Suppressor macrophage treated with lipopolysaccharide for 1 hour (primary cell): ENCODE measurements at places on chromosomes 1 and 21.

DNA sequence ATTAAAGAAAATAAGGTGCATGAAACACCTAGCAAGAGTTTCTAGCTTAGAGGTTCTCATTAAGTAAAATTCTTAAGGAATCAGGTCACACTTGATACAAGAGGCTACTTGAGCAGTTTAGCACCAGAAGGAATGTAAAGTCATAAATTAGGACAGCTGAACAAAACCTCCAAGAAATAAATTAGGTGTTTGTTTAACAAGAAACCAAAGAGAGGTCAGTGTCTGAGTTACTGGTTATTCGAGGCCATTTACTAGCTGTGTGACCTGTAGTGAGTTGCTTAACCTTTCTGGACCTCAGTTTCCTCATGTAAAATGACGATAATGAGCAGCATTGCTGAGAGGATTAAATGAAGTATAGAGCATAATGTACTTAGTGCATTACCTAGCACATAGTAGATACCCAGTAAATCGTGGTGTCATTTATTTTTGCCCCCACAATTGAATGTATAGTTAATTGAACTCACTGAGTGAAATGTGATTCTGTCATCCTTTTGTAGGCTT, 908 bp upstream of the ELK4 start:
- no peak for DNase-seq

DNA sequence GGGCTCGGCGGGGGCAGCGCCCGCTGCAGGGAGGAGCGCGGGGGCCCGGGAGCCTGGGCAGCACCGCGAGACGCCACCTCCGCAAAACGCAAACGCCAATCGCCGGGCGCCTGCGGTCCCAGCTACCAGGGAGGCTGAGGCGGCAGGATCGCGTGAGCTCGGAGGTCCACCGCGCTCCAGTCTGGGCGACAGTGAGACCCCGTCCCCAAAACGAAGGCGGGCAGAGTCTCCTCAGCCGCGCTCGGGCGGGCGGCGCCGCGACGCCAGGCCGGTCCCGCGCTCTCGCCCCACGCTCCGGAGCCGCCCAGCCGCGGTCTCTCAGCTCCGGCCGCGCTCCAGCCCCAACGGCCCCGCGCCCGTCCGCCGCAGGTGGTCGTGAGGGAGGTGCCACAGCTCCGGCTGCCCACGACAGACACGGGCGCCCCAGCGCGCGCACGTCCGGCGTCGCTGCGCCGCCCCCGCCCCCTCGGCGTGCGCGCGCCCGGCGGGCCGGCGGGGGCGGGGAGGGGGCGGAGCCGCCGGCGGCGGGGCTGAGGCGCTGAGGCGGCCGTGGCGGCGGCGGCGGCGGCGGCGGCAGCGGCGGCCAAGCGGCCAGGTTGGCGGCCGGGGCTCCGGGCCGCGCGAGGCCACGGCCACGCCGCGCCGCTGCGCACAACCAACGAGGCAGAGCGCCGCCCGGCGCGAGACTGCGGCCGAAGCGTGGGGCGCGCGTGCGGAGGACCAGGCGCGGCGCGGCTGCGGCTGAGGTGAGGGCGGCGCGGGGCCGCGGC, at the start of gene ADARB1:
ADARB1 (plus strand) TSS at position 533 of the 770 bp plus-strand sequence. CDS start 97,077 bp downstream, outside the sequence.
- peak; percentile 73 for DNase-seq

GRCh38 chr1:192225703-192226102, 67.4 kb downstream of the RGS18 start:
- DNase-seq = peak; percentile 30

GRCh38 chr1:116420417-116421200, 47.6 kb downstream of the ATP1A1 start:
- DNase-seq = no peak

- no peak for DNase-seq
Observed at GRCh38 chr21:33729641-33730040, 87.3 kb downstream of the ITSN1 start.
